IPS DF 19.7 (cell line): ENCODE measurements at places on chromosomes 2 and 18.

GRCh38 chr2:99488539-99489062, 1.2 kb downstream of the REV1 start:
- DNase-seq: no peak

- DNase-seq: no peak
These were observed 150.4 kb upstream of the ITGA4 start for GRCh38 chr2:181306785-181307184.

GRCh38 chr2:26892922-26893524, 45.1 kb downstream of the DPYSL5 start:
- DNase-seq: no peak

GRCh38 chr2:47724221-47724981, 58.5 kb upstream of the MSH6 start:
- no peak for DNase-seq

DNA sequence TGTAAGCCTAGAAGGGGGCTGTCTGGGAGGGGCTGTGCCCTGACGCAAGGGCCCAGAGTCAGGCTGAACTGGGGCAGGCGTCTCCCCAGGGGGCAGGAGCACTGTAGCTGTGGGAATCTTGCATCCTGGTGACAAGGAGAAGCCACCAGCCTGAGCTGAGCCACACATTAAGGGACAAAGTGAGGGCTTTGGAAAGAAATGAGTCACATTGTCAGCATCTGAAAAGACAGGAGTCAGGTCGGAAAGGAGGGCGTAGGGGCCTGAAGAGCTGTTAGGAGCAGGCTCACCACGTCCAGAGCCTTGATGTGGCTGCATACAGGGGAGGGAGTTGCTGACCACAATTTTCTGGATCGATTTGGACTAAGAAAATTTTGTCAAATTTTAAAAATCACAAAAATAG, 298.6 kb downstream of the CYP26B1 start:
- DNase-seq: no peak

DNA sequence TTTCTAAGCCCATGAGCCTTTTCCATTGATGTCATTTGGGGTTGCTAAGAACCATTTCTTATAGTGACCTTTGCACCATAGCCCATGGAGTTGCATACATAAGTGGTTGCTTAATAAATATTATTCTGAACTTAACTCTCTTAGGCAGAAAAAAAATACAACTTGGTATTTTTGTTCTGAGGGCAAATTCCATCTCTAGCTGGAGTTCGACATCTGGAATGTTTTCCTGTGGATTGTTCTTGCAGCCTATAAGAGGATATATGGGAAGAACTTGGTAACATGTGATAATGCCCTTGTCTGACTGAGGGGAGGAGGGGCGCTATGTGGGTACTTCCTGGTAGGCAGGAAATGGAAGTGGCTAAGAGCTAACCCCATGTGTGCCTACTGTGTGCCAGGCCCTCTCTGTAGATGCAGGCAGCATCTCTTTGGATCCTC, 20.7 kb downstream of the IGFBP2 start:
- DNase-seq: no peak

GRCh38 chr2:66555501-66556324, 120.8 kb downstream of the MEIS1 start:
- no peak for DNase-seq

- no peak for DNase-seq
These were observed 663.7 kb upstream of the LRATD1 start for GRCh38 chr2:13968811-13969210.

- DNase-seq: no peak
These were observed 11.8 kb downstream of the CEP68 start for GRCh38 chr2:65067806-65068553.

GRCh38 chr2:71606244-71606643, 152.9 kb downstream of the DYSF start:
- DNase-seq: no peak
